ENCODE measurements at places on chromosomes 1 and 21. TPM values are rescaled to one million over a fixed set of nuclear protein-coding genes. Genes with fewer than 3 reads are reported as not detected.

GRCh38 chr1:66624412-66625060 is 90.6 kb downstream of the SGIP1 start:
- H3K27me3 ChIP-seq, result no peaks in the 10 kb centered on the region
- H3K36me3 ChIP-seq, result peaks cover 9% of the 10 kb centered on the region

GRCh38 chr1:184792450-184792969 is 37.9 kb upstream of the EDEM3 start:
- no peaks in the 10 kb centered on the region for H3K27me3 ChIP-seq
- no peak overlapping the region for H3K4me3 ChIP-seq
- H3K4me1 ChIP-seq, result peaks cover 17% of the 10 kb centered on the region
- no peaks in the 10 kb centered on the region for H3K36me3 ChIP-seq
- peak; percentile 99 for DNase-seq
- peak overlapping the region; percentile 73 for H3K27ac ChIP-seq

DNA sequence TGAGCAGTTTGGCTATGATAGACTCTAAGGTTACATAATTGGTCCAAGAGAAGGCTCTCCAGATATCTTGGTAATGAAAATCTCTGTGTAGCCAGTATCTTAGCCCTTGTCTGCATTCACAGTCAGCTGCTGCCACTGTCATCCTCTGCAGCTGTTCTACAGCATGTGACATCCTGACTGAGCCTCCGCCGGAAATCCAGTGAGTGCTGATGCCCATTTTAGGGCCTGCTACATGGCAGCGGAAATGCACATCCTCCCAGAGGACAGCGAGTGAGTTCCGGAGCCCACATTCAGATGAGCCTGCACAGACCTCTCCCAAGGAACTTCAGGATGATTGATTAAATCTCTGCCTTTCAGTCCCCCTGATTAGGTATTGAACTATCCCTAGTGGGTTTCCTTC is 237.1 kb downstream of the HHIPL2 start:
- no peaks in the 10 kb centered on the region for H3K36me3 ChIP-seq
- no peak for DNase-seq
- no peak overlapping the region for H3K4me3 ChIP-seq
- H3K4me1 ChIP-seq, result no peaks in the 10 kb centered on the region
- H3K27ac ChIP-seq, result no peak overlapping the region

DNA sequence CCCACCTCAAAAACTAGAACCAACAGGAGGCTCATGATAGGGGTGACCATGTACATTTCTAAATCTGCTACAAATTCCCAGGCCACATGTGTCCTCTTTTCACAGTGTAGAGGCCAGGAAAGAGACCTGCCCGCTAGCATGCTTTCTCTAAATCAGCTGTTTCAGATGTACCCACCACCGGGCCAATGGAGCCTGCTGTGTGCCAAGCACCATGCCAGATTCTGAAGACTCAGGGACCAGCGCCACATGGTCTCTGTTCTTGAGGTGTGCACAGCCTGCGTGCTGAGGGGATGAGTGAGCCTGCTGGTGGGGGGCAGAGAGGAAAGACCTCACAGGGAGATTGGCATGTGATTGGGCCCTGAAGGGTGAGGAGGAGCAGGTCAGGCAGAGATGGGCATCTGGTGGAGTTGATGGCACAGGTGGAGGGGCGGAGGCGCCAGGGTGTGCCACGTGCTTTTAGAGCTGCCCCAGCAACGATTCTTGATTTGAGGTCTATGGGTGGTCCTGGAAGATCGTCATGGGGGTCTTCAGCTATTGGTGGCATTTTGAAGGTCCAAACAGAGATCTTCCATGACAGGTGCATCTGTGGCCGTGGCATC is 485.1 kb upstream of the VAMP3 start:
- H3K4me3 ChIP-seq, result no peak overlapping the region
- H3K36me3 ChIP-seq, result no peaks in the 10 kb centered on the region
- DNase-seq, result no peak
- no peak overlapping the region for H3K27ac ChIP-seq

GRCh38 chr1:76137746-76138145 is 63.2 kb downstream of the ST6GALNAC3 start:
- no peaks in the 10 kb centered on the region for H3K27me3 ChIP-seq
- H3K27ac ChIP-seq, result no peak overlapping the region
- no peaks in the 10 kb centered on the region for H3K36me3 ChIP-seq
- no peak overlapping the region for H3K4me3 ChIP-seq
- peaks cover 4% of the 10 kb centered on the region for H3K4me1 ChIP-seq

GRCh38 chr1:153776352-153776751 is 1.1 kb downstream of the SLC27A3 start:
- no peaks in the 10 kb centered on the region for H3K27me3 ChIP-seq
- peaks cover 36% of the 10 kb centered on the region for H3K4me1 ChIP-seq
- no peak overlapping the region for H3K27ac ChIP-seq
- no peak for DNase-seq

GRCh38 chr21:26756491-26757159 is 88.6 kb downstream of the ADAMTS1 start:
- no peak overlapping the region for H3K27ac ChIP-seq
- DNase-seq, result no peak
- no peaks in the 10 kb centered on the region for H3K27me3 ChIP-seq

GRCh38 chr1:89887270-89887669 is 66.4 kb downstream of the LRRC8D start:
- no peaks in the 10 kb centered on the region for H3K27me3 ChIP-seq
- peak overlapping the region; percentile 70 for H3K27ac ChIP-seq
- peak; percentile 55 for DNase-seq
- H3K4me1 ChIP-seq, result peaks cover 66% of the 10 kb centered on the region

- H3K4me3 ChIP-seq, result no peak overlapping the region
- H3K36me3 ChIP-seq, result no peaks in the 10 kb centered on the region
- peak overlapping the region; percentile 52 for H3K27ac ChIP-seq
- peaks cover 30% of the 10 kb centered on the region for H3K4me1 ChIP-seq
- H3K27me3 ChIP-seq, result no peaks in the 10 kb centered on the region
- peak; percentile 73 for DNase-seq
These were observed 4.6 kb upstream of the CLCA2 start for GRCh38 chr1:86419277-86419903.

GRCh38 chr1:57819893-57820292 is 396.0 kb upstream of the DAB1 start:
- H3K27ac ChIP-seq, result no peak overlapping the region
- H3K4me1 ChIP-seq, result peaks cover 13% of the 10 kb centered on the region
- no peak for DNase-seq
- H3K36me3 ChIP-seq, result no peaks in the 10 kb centered on the region

GRCh38 chr1:3727825-3728776 is 24.1 kb upstream of the CCDC27 start:
- no peaks in the 10 kb centered on the region for H3K4me1 ChIP-seq
- H3K27ac ChIP-seq, result no peak overlapping the region
- DNase-seq, result no peak
- H3K4me3 ChIP-seq, result no peak overlapping the region
- H3K36me3 ChIP-seq, result peaks cover 6% of the 10 kb centered on the region
- H3K27me3 ChIP-seq, result no peaks in the 10 kb centered on the region

DNA sequence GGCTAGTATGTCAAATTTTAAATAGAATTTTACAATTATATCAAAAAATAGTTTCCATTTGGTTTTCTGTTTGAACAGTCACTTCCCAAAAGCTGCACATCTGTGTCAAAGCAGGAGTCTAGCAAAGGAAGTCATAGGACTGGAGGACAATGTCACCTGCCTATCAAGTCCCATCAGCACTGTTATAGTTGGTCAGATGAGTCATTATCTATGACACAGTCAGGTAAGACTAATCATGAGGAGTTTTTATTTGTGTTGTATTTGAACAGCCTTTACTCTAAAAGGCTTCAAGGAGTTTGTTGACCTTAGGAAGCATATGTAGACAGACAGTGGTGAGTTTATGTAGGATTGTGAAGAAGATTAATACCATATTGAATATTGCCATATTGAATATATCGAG is 74.2 kb upstream of the QSOX1 start:
- H3K4me3 ChIP-seq, result no peak overlapping the region
- H3K27me3 ChIP-seq, result no peaks in the 10 kb centered on the region
- H3K27ac ChIP-seq, result peak overlapping the region; percentile 21

FMO5 gene
- 0.86 TPM for total RNA-seq

HSPB7 gene
- not detected for total RNA-seq

SYT14 gene
- total RNA-seq, result 0.79 TPM

FAM177B gene
- not detected for total RNA-seq

IL22RA1 gene
- total RNA-seq, result not detected

C4BPB gene
- total RNA-seq, result not detected
